Right lobe of liver (tissue), 6 donors: ENCODE measurements at places on chromosomes 4 and X.

DNA sequence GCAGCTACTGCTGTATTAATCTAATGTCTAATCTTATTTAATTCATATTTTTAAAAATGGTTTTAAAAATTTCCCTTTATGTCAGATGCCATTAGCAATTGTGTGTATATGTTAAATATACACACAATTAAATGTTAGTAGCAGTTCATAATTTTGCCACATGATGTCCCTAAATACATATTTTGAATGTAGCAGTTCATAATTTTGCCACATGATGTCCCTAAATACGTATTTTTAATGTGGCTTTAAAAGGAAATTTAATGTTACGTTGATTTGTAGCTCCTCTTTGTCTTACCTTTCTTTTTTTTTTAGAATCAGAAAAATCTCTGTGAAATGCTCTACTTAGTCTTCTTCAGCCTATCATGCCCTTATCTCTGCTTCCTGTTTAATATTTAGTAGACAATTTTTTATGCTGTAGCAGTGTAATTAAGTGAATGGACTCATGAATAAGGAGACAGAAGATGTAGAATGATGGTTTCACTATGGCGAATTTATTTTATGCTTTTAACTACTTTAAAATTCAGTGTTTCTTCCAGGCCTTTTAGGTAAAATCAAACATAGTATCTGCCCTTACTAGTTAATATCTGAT lies 26.1 kb downstream of the RBM46 start:
- DNase-seq, result no peak

DNA sequence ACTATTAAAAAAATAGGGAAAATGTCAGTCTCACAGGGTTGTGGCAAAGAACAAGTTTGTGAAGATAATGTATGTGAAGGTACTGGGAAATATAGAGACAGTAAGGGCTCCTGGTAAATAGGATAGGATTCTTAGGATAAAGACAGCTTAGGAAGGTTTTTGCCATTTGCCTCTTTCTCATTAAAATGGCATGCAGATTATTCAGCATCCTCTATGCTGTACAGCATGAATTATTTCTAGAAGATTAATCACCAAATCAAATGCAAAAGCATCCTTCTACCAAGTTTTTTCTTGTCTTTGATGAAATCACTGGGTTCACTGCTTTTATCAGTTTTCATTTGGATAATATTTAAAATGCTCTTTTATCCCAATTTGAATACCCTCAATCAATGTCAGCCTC lies 142.8 kb downstream of the NDST3 start:
- DNase-seq, result no peak

- no peak for DNase-seq
These were observed 510.9 kb downstream of the ANKRD50 start for GRCh38 chr4:124201636-124202035.

- DNase-seq, result no peak
These were observed 257.1 kb downstream of the BANK1 start for GRCh38 chr4:102047616-102048015.

GRCh38 chr4:88738180-88738579 lies 40.6 kb upstream of the NAP1L5 start:
- no peak for DNase-seq

- no peak for DNase-seq
These were observed at the start of gene LPAR4 for GRCh38 chrX:78747489-78747888. Gene LPAR4, plus strand, starts transcription at chrX:78747720. Its CDS starts 7,150 bp downstream, at chrX:78754870.

DNA sequence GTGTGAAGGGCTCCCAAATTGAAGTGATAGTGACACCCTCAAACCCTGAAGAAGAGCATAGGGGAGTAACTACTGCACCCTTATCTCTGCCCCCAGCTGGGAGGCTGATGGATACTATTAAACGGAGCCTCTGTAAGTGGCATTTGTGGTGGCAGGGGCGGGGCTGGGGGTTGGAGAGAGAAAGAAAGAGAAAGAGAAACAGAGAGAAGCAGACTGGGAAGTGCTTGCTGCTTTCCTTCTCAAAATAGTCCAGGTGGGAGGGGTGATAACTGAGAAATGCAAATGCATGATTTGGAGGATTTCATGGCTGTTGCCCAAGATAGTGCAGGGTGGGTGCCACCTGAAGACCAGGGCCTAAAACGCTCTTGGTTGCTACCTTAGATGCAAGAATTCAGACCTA lies 253.5 kb upstream of the GATB start:
- no peak for DNase-seq

DNA sequence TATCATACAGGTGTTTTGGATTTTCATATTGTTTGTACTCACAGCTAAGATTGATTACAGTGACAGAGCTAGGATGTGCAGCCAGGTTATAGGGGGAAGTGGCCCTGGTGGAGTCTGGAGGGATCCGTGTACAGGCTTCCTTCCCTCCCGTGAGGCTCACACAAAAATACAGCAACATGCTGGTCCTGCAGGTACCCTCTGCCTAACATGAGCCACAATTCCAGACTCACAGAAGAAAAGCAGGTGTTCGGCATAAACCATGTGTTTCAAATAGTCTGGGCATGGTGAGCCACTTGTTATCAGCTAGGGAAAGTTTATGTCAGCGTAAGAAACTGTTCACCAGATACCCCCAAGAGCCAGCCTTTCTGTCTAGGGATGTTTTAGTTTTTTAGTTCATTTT lies 82.9 kb downstream of the HTT start:
- DNase-seq, result no peak

- no peak for DNase-seq
These were observed 221.6 kb upstream of the SPANXN4 start for GRCh38 chrX:142804085-142804484.

- no peak for DNase-seq
These were observed 276.9 kb upstream of the TACR3 start for GRCh38 chr4:103996637-103997036.

- no peak for DNase-seq
These were observed 27.2 kb downstream of the FBXO8 start for GRCh38 chr4:174256277-174256713.

GRCh38 chr4:137611998-137612700 lies 79.9 kb upstream of the PCDH18 start:
- DNase-seq, result no peak

DNA sequence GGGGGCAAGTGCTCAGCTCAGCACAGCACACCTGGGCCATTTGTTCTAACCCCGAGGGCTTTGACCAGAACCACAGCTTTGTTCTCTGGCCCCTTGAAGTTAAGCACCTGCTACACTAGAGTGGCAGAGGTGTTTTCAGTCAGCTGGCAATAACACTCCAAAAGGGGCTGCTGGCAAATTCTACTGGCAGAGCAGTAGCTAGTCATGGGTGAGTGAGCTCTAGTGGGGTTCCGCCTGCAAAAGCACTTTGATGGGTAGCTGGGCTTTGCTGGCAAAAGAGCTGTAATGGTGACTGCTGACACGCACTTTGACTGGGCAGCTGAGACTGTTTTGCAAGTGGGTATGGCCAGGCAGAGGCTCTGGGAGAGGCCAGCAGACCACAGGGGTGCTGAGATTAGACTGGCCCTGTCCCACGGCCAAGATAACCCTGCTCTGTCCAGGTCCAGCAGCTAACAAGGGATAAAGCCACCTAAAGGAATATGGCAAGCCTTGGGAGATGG lies 65.2 kb upstream of the TENT5D start:
- DNase-seq, result no peak

DNA sequence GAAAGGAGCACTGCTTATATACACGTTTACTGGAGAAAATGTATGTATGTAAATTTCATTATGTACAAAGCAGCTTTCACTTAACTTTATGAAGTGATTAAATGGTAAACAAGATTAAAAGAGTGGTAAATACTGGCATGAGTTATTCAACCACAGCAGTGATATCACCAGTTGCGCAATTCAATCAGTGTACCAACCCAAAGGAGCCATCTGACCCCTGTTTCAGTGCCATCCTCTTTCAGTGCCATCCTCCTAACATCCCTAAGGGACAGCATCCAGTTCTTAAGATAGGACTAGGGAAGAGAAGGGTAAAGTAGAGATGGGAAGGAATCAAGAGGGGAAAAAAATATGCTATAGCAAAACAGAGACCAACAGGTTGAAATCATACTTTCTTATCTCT lies 16.2 kb downstream of the HPF1 start:
- no peak for DNase-seq

GRCh38 chr4:102868153-102868780 lies 525 bp upstream of the CISD2 start:
- DNase-seq, result no peak

GRCh38 chrX:30889147-30890140 lies at the start of gene TAB3:
Gene TAB3, minus strand, starts transcription at chrX:30889254. Its CDS starts 29,666 bp downstream, at chrX:30859588.
- peak; percentile 96 for DNase-seq

GRCh38 chrX:120021927-120022326 lies 55.6 kb downstream of the RHOXF2B start:
- no peak for DNase-seq

GRCh38 chrX:44908153-44908552 lies 35.2 kb downstream of the KDM6A start:
- DNase-seq, result no peak

GRCh38 chrX:100606753-100607152 lies 22.0 kb downstream of the TNMD start:
- no peak for DNase-seq

GRCh38 chrX:133335027-133335426 lies 80.3 kb downstream of the GPC4 start:
- DNase-seq, result no peak

DNA sequence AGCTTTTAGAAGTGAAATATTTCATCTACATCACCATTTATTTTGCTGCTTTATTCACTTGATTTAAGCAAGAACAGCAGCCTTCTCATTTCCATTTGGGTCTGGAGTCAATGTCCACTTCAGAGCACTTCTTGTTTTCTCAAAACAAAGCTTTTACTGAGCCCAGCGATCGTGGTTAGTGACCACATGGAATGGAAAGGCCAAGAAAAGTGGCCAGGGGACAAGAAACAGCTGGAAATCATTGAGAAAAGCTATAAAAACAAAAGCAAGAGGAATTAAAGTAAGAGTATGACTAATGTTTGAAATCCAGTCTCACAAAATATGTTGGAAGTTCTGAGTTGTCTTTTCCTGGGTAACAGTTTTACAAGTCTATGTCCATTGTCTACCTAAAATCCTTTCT lies 328.4 kb upstream of the INTU start:
- no peak for DNase-seq

GRCh38 chr4:116400480-116400879 lies 684.9 kb downstream of the TRAM1L1 start:
- no peak for DNase-seq

GRCh38 chr4:7000421-7001176 lies 42.6 kb upstream of the TADA2B start:
- no peak for DNase-seq

- no peak for DNase-seq
These were observed 58.3 kb downstream of the MID1IP1 start for GRCh38 chrX:38859602-38860001.

- DNase-seq, result no peak
These were observed 57.6 kb downstream of the GSX2 start for GRCh38 chr4:54157606-54158005.

GRCh38 chr4:113328514-113328913 lies 279.1 kb downstream of the ANK2 start:
- DNase-seq, result no peak

DNA sequence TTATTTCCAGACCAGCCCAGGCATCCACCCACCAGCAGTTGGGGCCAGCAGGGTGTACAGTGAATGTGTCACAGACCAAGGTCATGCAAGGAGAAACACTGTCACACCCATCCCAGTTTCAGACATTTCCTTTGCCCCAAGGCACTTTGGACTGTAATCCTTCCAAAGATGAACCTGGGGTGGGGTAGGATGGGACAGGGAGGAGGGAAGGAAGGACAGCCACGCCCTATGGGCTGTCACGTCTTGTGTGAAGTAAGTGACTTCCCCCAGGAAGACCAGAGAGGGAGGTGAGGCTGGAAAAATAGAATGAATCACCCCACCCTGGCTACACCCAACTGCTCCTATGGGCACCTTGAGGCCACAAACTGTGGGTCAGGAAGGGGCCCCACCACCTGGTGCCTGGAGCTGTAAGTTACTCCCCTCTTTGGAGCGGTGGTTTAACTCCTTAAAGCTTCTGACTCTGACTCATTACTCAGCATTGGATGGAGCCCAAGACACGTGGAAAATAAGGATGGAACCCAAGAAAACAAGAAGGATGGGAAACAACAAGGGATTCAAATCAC lies 349.9 kb upstream of the KLF3 start:
- DNase-seq, result no peak

DNA sequence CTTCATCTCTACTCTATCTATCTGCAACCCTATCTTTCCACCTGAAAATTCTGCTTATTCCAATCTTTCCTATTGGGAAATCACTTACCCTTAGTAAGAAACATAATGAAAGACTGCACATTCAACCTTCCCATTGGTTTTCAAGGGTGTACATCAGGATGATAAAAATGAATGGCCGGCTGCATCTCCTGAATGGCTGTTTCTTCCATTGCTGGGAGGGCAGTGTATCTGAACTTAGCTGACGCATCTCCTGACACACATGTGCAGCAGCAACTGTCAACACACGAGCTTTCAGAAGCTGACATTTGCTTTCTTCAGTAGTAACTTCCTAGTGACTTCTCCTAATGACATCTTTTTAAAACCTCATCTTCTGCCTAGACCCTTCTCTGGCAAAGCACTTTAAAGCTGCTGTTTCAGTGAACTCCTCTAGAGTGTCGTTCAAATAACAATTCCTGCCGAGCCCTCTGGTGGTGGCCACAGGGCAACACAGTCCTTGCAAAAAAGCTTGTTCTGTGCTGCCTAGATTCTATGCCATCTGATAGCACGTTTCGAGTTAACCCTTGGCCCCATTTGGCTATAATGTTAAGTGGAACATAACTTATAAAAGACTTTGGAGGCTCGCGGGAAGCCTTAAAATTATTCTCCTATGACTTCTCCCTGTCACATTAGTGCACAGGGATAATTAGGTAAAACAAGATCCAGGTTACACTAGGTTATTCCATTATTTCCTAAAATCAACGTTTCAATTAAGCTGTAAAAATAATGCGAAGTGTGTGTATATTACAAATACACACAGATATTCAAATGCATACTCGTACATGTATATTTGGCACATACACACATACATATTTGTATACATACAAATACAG lies 2340.7 kb downstream of the PCDH7 start:
- DNase-seq, result peak; percentile 34

DNA sequence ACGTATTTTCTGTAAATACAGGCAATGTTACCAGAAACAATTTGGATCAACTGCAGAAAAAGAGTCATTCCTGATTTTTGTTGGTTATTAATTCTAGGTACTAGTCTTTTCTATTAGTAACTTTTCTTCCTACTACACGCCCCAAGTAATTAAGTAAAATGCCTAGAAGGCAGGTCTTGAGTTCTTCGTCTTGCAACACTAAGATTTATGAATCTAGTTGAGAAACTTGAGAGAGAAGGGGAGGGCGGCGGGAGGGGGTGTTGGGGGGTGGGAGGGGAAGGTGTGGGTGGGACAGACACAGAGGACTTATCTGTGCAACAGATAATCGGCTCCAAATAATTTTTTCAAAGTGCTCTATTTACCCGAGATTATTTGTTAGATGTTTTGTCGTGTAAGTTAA lies 3.0 kb downstream of the RAP2C start:
- DNase-seq, result no peak

DNA sequence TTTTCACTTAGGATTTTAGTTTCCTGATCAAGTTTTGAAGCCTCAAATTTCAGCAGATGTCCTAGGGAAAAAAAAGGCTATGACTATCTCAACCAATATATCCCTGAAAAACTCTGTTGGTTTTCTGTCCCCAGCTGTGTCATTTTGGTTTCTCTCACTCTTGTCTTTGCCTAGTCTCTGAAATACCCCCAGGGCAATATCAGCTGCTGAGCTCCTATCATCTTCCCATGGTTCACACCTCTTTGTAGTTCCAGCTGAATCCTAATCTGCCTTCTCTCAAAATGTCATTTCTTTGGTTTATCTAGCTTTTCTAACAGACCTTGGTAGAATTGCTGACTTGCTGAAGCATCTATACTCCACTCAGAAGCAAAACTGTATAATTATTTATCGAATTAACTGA lies 2370.5 kb downstream of the ARAP2 start:
- no peak for DNase-seq
